Upper lobe of right lung (tissue), 1 donor: ENCODE measurements at places on chromosomes 2 and 18. TPM values are rescaled to one million over a fixed set of nuclear protein-coding genes. Genes with fewer than 3 reads are reported as not detected.

DNA sequence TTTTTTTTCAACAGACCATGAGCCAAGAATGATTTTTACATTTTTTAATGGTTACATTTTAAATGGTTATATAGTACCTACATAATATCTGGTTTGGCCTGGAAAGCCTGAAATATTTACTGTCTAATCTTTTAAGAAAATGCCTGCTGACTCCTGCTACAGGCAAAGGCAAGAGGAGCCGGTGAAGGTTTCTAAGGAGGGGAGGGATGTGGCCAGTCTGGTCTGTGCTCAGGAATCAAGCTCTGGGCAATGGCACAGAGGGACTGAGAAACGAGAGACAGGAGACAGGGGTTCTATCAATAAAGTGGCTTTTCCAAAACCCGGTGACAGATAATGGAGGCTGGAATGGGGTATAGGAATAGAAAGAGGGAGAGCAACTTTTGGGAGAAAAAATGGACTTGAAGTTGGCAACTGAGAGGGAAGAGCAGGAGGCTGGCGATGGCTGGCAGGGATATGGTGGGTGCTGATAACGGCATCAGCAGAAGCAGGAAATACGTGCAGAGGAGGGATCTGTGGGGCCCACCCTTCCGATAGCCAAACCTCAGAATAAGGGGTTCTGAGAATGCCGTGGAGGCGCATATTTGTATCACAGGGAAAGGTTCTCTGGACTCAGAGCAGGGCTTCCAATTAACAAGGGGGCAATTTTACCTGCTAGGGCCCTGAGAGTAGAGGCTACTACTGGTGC is 64.0 kb upstream of the DNMT3A start:
- no peaks in the 10 kb centered on the region for H3K36me3 ChIP-seq
- H3K27me3 ChIP-seq, result no peaks in the 10 kb centered on the region
- no peak overlapping the region for H3K27ac ChIP-seq
- H3K4me3 ChIP-seq, result no peak overlapping the region
- DNase-seq, result no peak

HOXD1 gene
- 4.1 TPM for total RNA-seq

GRCh38 chr2:23475473-23475872 is 90.5 kb downstream of the KLHL29 start:
- no peaks in the 10 kb centered on the region for H3K4me1 ChIP-seq
- DNase-seq, result peak; percentile 10

- no peaks in the 10 kb centered on the region for H3K36me3 ChIP-seq
- no peak overlapping the region for H3K27ac ChIP-seq
- no peaks in the 10 kb centered on the region for H3K4me1 ChIP-seq
These were observed 10.3 kb upstream of the ZBTB7C start for GRCh38 chr18:48419277-48420022.

GRCh38 chr2:231800493-231801091 is 14.3 kb downstream of the COPS7B start:
- H3K27ac ChIP-seq, result no peak overlapping the region
- no peak overlapping the region for H3K4me3 ChIP-seq
- H3K27me3 ChIP-seq, result no peaks in the 10 kb centered on the region
- no peaks in the 10 kb centered on the region for H3K4me1 ChIP-seq
- no peak for DNase-seq
- H3K36me3 ChIP-seq, result peaks cover 93% of the 10 kb centered on the region

DNA sequence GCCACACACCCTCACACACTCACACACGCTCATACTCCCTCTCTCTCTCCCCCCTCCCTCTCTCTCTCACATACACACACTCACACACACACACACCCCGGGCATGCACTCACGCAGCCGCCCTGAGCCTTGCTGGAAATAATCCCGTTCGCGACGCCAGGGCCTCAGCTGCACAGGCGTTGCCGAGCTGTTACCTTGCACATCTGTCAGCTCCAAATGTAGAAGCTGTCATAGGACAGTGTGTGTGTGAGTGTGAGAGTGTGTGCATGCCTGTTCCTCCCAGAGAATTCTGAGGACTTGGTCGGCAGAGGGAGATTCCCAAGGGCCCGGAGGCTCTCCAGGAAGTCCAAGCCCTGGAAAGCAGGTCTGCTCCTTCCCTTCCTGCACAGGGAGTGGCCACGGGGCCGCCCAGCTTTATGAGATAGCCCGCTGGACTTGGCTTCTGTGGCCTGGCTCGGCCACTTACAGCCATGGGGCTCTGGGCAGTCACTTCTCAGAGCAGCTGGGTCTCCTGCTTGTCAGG is 8.6 kb downstream of the SPR start:
- no peak overlapping the region for H3K4me3 ChIP-seq
- H3K4me1 ChIP-seq, result peaks cover 9% of the 10 kb centered on the region
- peaks cover 15% of the 10 kb centered on the region for H3K27me3 ChIP-seq

- DNase-seq, result no peak
- no peaks in the 10 kb centered on the region for H3K36me3 ChIP-seq
- no peaks in the 10 kb centered on the region for H3K27me3 ChIP-seq
- no peak overlapping the region for H3K27ac ChIP-seq
- H3K4me3 ChIP-seq, result no peak overlapping the region
- H3K4me1 ChIP-seq, result peaks cover 11% of the 10 kb centered on the region
These were observed 104.9 kb upstream of the APCDD1 start for GRCh38 chr18:10349561-10349960.

SERPINB10 gene
- total RNA-seq, result not detected

GRCh38 chr2:126253669-126254068 is 402.3 kb upstream of the GYPC start:
- H3K4me3 ChIP-seq, result no peak overlapping the region
- no peaks in the 10 kb centered on the region for H3K4me1 ChIP-seq

DNA sequence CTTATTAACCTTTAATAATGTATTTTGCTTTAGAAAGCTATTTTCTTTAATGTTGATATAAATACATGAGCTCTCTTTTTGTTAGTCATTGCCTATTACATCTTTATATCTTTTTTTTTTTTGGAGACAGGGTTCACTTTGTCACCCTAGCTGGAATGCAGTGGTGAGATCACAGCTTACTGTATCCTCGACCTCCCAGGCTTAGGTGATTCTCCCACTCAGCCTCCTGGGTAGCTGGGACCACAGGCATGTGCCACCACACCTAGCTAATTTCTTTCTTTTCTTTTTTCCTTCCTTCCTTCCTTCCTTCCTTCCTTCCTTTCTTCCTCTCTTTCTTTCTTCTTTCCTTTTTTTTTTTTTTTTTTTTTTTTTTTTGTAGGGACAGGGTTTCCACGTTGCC is 15.4 kb downstream of the NAB1 start:
- peaks cover 6% of the 10 kb centered on the region for H3K36me3 ChIP-seq
- H3K4me3 ChIP-seq, result no peak overlapping the region
- no peak overlapping the region for H3K27ac ChIP-seq
- H3K4me1 ChIP-seq, result peaks cover 5% of the 10 kb centered on the region
- H3K27me3 ChIP-seq, result no peaks in the 10 kb centered on the region

DNA sequence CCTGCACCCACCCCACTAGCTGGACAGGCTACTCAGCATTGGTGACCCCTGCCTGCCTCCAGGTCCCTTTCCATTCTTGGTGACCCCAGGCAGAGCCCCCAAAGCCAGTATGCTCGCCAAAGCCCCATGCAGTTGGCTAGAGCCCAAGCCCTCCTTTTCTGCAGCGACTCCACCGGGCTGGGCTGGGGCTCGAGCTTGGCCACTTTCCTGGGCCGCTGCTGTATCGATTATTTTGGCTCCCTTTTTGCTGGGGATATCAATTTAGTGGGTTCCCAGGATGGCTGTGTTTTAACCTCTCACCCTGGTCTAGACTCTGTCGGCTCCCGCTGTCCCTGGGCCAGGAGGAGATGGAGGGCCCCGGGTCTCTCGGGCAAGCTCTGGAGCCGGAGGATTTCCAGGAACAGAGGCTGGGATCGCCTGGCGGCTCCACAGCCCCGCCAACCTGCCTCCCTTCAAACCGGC is 76.0 kb downstream of the SMAD7 start:
- H3K4me3 ChIP-seq, result no peak overlapping the region
- DNase-seq, result no peak
- no peaks in the 10 kb centered on the region for H3K36me3 ChIP-seq
- H3K4me1 ChIP-seq, result peaks cover 13% of the 10 kb centered on the region

DNA sequence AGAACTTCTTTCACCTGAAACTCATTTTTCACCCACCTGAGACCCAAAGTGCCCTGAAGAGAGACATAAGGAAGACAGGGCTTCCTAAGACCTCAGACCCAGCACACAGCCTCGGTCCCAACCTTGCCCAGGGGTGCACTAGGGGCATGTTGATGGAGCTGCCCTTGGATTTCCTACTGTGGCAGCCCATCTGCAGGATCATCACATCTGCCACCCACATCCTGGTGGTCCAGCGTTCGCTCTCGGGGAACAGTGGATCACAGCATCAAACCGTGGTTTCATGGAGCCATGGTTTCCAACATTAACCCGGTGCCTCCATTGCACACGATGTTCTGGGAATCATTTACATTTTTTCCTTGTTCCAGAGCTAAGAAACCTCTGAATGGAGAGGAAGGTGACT is 186.4 kb downstream of the TFCP2L1 start:
- DNase-seq, result no peak
- no peak overlapping the region for H3K27ac ChIP-seq
- no peaks in the 10 kb centered on the region for H3K36me3 ChIP-seq
- H3K4me3 ChIP-seq, result no peak overlapping the region
- no peaks in the 10 kb centered on the region for H3K4me1 ChIP-seq

GRCh38 chr2:59572227-59572626 is 981.2 kb downstream of the BCL11A start:
- no peak overlapping the region for H3K27ac ChIP-seq
- no peaks in the 10 kb centered on the region for H3K36me3 ChIP-seq
- DNase-seq, result no peak

SLC66A2 gene
- total RNA-seq, result 59.5 TPM

COL6A3 gene
- total RNA-seq, result 119 TPM
